Panc1 (cell line): ENCODE measurements at places on chromosomes 12 and 14. TPM values are rescaled to one million over a fixed set of nuclear protein-coding genes. Genes with fewer than 3 reads are reported as not detected.

Gene A2M
- total RNA-seq = 2.1 TPM

Gene RNFT2
- 12.3 TPM for total RNA-seq

Gene AJUBA
- total RNA-seq = 50.2 TPM

Gene HEATR5A
- 22.0 TPM for total RNA-seq

Gene PRICKLE1
- 20.1 TPM for total RNA-seq
